ENCODE measurements at places on chromosomes 12 and 14.

GRCh38 chr14:95068521-95068920 lies 88.8 kb downstream of the DICER1 start:
- no peak for DNase-seq

- DNase-seq: peak; percentile 85
These were observed at the start of gene CFAP73 for GRCh38 chr12:113149361-113150150. Gene CFAP73 (plus strand): TSS chr12:113149724. CDS start chr12:113149858, 134 bp downstream.

GRCh38 chr14:93977790-93978581 lies 1.6 kb upstream of the ASB2 start:
- no peak for DNase-seq

GRCh38 chr12:114743289-114743688 lies 59.3 kb upstream of the TBX3 start:
- no peak for DNase-seq

- no peak for DNase-seq
These were observed 59.9 kb downstream of the TMCC3 start for GRCh38 chr12:94590428-94590827.

DNA sequence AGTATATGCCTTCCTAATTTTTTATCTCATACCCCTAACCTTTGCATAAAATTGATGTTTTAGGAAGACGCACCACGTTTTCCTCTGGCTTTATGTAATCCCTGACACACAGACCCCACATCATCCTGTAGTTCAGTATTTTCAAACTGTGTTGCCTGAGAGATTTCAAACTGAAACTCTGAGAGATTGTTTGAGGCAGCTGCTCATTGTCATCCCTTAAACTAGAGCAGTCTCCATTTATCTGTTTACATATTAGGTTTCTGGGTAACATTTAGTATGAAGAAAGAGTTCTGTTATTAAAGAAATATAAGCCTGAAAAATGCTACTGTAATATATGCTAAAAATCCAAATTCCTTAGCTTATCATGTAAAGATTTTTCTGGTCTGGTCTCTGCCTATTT lies 24.3 kb downstream of the MNAT1 start:
- DNase-seq: no peak

GRCh38 chr12:102992720-102993119 lies 35.2 kb downstream of the ASCL1 start:
- no peak for DNase-seq

DNA sequence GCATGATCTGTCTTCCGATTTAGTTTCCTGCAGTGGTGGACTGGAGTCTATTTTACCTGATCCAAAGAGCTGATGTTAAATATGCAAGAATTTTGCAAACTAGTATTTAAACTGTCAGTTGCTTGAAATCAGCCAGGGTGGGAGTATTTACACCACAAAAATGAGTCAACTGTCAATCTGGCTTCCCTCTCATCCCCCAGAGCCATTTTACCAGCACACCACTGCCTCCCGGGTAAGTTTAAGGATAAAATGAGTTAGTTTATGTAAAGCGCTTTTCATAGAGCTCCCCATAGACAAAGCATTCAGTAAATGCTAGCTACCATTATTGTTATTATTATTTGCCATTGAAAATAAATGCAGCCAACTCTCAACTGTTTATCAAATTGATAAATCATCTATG lies 106.3 kb upstream of the FRMD6 start:
- DNase-seq: no peak

GRCh38 chr12:90062799-90063198 lies 354.2 kb upstream of the ATP2B1 start:
- no peak for DNase-seq

GRCh38 chr12:44227616-44228015 lies 391.7 kb downstream of the TMEM117 start:
- DNase-seq: no peak

- DNase-seq: no peak
These were observed 25.4 kb downstream of the PPM1A start for GRCh38 chr14:60274448-60274847.

DNA sequence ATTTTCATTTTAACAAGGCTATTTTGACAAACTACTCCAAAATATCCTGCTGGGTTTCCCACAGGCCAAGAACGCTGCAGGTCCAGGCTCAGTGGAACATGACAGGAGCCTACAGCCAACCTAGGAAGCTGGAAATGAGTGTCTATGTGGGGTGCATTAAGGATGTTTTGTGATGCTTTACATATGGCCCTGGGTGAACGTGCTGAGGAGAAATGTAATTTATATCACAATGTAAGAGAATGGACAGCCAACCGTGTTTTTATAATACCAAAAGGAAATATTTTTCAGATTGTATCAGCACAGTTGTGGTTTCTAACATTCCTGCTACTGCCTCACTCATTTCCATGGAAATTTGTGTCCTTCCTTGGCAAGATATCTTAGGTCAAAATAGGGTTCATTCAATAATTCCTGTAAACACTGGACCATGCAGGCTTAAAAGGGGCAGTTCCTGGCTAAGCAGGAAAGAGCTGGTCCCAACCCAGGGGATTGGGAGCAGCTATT lies 51.5 kb downstream of the ST8SIA1 start:
- no peak for DNase-seq

- no peak for DNase-seq
These were observed 5.4 kb downstream of the SLC15A4 start for GRCh38 chr12:128818065-128819022.

- no peak for DNase-seq
These were observed 23.2 kb upstream of the PTGDR start for GRCh38 chr14:52244328-52244727.

DNA sequence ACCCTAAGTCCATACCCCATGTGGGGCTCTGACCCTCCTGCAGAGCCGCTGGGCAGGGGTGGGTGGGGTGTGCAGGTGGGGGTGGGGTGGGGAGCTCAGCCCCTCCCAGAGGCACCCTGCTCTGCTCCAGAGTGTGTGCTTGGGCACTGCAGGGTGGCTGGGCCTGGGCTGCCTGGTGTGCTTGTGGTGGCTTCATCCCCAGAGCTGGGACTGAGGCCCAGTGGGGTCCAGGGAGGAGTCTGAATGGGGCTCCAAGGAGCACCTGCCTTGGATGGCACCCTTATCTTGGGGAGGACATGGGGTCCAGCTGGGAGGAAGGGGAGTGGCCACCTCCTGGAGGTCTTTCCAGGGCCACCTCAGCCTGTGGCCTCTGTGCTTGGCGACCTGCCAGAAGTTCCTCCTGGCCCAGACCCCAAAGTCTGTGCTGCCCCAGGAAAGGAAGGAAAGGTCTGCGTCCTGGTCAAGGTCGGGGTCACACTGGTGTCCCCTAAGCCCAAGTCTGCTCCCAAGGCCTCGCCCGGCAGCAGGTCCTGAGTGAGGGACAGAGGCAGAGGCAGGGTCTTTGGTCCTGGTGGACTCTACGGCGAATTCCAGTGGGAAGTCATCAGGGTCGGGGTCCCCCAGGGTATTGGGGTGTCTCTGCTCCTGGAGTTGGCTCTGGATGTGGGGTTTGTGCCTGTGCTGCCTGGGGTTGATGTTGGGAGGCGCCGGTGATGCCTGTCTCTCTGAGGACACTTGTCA lies 373.4 kb downstream of the TMEM121 start:
- DNase-seq: peak; percentile 50

DNA sequence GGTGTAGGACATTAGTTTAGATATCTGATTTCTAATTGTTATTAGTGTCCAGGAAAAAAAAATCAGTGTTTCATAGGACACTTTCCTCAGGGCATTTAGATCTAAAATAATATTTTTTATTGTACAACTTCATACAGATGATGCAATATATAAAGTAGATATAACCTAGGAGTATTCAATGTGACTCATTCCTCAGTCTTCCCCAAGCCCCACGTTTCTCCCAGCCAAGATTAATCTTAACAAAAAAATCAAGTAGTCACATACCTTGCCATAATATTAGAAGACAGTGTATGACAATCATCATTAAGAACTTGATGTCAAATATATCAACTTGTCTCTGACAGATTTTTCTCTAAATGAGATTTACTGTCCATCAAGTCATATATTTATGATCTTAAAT lies 37.1 kb downstream of the PPFIA2 start:
- DNase-seq: no peak

GRCh38 chr14:66426451-66426850 lies 59.7 kb upstream of the CCDC196 start:
- no peak for DNase-seq

DNA sequence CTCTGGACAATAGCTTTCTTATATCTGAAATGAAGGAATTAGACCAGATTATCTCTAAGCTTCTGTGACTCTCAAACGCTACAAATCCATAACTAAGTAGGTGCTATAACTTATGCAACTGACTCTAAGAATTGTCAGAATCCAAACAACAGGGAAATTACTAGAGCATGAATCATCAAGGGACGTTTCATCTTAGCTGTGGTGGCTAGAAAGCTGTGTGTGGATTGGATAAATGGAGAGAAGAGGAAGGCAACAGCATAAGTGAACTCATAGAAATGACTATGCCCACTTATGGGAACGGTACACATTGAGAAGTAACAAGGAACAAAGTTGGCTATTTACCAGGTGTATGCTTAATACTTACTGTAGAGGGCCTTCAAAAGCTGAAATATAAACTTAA lies 96.0 kb upstream of the NEDD1 start:
- no peak for DNase-seq

DNA sequence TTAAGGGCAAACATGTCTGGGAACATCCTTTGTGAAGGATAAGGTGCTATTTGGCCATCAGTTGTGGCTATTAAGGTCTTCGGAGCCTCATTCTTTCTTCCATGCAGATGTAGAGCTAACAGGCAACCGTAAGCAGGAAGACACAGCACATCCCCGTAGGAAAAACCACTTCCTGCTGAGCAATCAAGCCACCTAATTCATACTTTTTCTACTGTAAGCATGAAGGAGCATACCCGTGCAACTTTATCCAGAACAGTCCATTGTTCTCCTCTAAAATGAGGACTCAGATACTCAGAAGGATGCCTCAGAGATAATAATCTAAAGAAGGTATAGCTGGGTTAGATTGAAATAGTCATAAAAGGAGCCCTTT lies 232.0 kb downstream of the PPM1H start:
- no peak for DNase-seq

DNA sequence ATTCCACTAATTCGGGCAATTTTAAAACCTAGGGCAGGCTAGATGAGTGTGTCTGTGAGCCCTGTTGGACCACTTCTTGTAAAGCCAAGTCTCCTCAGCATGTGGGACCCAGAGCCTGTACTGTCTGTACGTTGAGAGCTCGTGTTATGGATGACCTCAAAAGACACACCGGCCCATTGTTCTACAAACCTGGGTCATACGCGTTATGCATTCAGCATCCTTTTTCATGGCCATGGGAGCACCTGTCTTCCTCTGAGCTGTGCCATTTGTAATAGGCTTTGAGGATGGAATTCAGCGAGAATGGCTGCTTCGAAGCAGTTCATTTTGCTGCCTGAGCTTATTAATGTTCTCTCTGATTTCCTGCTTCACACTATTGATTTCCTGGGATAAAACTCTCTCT lies 15.0 kb downstream of the WSCD2 start:
- DNase-seq: no peak

DNA sequence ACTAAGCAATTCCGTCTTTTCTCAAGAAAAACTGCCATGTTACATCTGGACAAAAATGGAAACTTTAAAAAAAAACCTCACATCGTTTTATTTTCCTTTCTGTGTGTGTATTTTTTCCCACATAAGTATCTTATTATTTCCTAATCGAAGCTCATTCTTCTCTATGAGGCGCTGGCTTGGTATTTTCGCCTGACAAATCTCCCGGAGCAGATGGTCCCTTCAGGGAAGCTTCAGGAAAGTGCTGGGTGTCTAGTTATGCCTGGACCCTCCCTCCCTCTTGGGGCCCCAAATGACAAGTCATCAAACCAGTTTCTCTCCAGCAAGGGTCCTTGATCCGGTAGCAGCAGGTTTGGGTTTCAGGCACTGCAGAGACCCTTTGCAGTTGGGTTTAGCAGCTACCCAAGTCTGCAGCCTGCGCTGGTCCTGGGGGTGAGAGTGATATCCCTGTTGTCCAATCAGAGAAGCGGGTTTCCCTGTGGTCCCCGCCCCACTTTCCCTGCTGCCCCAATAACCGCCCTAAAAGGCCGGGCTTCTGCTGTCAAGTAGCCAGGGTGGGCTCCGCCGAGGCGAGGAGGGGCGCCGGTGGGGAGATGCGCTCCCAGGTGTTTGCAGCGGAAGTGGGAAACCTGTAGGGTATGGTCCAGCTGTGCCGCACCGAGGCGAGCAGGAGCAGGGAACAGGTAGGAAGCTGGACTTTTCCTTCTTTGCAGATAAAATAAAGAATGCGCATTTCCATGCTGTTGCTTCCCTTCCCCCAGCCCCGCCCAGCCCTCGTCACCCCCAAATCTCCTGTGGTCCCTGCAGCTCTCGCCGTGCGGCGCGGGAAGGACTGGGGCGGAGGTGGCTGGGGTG lies at the start of gene CNTN1:
CNTN1 (plus strand) TSS at position 527 of the 852 bp plus-strand sequence.
- DNase-seq: peak; percentile 74

- DNase-seq: no peak
These were observed 706.8 kb downstream of the GALC start for GRCh38 chr14:87286191-87286590.

- peak; percentile 23 for DNase-seq
These were observed 80.9 kb downstream of the SLC41A2 start for GRCh38 chr12:104877103-104877705.

DNA sequence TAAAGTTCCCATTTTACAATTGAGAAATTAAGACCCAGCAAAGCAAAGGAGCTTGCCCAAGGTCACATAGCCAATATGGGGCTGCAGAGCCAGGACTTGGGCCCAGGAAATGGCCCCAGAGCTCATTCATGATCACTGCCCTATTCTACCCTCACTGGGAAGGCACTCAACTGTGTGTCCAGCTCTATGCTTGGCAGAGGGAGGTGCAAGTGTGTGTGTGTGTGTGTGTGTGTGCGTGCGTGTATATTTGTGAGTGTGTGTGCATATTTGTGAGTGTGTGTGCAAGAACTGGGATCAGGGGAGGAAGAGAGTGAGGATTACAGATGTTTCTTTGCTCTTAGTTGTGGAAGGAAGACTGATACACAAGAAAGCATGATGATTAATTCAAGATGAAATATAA lies 151.2 kb upstream of the CRY1 start:
- DNase-seq: no peak

Data from pancreas (tissue), 10 donors.